ENCODE measurements at places on chromosomes 3 and 15.

DNA sequence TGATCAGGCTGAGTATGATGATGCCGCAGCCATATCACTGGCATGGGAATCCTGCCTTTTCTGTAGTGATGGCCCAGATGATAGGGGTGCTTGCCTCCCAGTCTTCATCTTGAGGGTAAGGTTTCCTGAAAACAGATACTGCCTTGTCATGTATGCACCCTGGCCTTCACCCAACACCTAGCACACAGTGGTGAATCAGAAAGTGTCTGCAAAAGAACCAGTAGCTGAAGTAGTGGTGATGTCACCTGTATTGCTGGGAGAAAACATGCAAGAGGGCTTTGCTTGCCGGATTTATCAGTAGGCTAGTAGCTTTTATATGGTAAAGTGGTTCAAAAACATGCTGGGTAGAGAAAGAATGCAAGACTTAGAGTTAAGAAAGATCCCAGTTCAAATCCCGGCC, 419.8 kb upstream of the WNT5A start:
- DNase-seq, result no peak

DNA sequence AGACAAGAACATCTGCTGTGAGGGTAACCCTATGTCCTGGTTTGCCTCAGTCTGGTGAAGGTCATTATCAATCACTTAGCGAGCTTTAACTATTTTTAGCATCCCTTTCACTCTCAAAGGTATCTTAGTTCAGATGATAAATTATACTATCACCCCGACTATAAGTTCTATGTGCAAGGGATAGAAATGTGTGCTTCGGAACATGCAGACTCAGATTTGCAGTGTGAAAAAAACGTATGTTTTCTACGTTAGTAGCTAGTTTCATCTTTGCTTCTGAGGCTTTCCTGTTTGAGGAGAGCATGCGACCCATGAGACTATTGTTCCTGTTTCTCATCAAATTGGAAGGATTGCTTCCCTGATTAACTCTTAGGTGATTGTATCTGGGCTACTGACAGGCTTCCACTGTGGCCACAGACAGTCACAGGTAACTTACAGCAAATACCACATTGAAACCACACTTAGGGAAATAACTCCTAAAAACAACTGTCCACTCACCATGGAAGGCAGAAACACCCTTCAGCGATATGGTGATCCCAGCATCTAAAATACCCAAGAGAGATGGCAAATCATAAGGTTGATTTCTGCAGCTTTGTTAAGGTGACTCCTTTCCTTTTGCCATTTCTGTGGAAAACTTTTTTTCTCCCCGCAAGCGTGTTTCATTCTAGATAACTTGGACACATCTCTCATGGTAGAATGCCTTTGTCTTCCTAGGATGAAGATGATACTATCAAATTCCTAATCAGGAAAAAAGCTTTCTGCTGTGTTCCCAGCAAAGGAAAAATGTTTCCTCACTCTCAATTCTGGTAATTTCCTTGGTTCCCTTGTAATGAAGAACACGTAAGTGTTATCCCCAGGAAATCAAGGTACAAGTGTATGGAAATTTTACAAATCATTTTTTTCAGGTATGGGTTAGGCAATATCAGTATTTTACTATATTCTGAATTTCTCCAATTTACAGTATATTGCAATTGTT, 5.2 kb downstream of the GCSAM start:
- peak; percentile 25 for DNase-seq

GRCh38 chr3:173065543-173065981, 75.5 kb downstream of the SPATA16 start:
- DNase-seq, result no peak

DNA sequence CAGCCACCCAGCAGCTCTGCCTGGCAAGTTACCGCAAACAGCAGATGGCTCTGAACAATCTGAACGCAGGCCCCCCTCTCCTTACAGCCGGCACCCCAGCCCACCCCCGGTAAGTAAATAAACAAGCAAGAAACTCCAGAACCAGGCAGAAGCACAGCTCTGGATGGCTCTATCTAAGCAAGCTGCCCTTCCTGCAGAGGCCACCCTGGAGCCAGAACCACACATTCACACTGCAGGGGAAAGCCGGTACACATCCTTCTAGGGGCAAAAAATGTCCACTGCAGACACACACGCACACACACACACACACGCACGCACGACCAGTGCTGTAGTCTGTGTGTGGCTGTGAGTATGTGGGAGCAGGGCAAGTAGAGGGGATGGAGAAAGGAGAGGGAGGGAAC, 63.9 kb downstream of the ADCY5 start:
- no peak for DNase-seq

DNA sequence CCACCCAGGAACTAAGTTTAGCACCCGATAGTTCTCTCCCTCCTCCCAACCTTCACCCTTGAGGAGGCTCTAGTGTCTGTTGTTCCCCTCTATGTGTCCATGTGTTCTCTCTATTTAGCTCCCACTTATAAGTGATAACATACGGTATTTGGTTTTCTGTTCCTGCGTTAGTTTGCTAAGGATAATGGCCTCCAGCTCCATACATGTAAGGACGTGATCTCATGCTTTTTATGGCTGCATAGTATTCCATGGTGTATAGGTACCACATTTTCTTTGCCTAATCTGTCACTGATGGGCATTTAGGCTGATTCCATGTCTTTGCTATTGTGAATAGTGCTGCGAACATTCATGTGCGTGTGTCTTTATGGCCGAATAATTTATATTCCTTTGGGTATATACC, 66.9 kb upstream of the TRA2B start:
- no peak for DNase-seq

GRCh38 chr15:70094690-70095311, 2.9 kb downstream of the TLE3 start:
- DNase-seq, result no peak

- DNase-seq, result no peak
These were observed 152.0 kb downstream of the LMLN start for GRCh38 chr3:198112031-198112430.

DNA sequence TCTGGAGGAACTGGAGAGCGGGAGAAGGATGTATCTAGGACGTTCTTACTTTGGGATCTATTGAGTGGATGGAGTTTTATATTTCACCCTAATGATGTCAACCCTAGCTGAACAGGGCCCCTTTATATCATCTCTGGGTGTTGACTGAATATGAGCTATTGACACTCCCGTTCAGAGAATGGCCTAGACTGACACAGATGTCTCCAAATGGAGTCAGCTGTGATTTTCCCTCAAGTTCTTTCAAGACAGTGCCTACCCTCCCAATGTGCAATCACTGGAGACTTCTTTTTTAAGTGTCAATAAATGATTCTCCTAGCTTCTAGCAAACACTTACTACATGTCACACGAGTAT, 63.8 kb downstream of the FRMD4B start:
- no peak for DNase-seq

DNA sequence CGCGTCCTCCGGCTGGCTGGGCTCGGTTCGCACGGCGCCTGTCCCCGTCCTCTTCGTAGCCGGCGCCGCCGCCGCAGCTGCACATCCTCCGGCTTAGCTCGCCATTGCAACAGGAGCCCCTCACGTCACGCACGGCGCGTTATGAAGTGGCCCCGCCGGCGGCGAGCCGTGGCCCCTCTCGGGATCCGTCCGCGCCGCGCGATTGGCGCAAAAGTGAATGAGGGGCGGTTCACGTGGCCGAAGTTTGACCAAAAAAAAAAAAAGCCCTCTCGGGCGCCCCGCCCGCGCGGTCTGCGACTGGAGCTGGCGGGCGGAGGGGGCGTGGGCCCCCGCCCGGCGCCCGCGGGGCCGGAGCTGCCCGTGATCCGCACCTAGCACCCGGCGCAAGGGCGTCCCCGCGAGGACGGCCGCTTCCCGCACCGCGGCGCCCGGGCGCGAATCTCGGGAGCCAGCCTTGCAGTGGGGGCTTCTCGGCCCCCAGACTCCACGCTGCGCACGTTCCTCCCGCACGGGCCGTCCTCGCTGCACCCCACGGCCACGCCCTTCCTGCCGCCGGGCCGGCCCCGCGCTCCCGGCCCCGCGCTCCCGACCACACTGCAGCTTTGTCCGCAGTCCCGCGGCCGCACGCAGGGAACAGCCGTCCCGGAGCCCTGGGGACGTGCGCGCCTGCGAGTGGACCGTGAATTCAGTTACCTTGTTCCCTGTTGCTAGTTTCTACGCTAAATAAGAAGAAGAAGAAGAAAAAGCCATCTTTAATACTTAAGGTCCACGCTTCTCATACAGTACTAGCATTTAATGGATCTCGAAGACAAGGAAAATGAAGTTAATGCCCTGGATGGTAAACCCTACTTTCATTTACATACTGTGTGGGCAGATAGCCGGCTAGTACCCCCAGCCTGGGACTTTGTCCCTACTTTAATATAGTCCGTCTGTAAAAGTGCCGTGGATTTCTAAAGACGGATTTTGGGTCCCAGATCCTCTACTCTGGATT, at the start of gene CHSY1:
TSS of gene CHSY1 (minus strand) at position 219 of the 991 bp plus-strand sequence. CDS start 592 bp downstream, outside the sequence.
- DNase-seq, result peak; percentile 90

GRCh38 chr3:134179508-134179907, 71.2 kb downstream of the RYK start:
- DNase-seq, result no peak

- DNase-seq, result no peak
These were observed 121.4 kb upstream of the ATP11B start for GRCh38 chr3:182671942-182672341.

- DNase-seq, result no peak
These were observed 102.2 kb downstream of the CD47 start for GRCh38 chr3:107988460-107989175.

- DNase-seq, result no peak
These were observed 6.9 kb downstream of the CRBN start for GRCh38 chr3:3172627-3173026.

DNA sequence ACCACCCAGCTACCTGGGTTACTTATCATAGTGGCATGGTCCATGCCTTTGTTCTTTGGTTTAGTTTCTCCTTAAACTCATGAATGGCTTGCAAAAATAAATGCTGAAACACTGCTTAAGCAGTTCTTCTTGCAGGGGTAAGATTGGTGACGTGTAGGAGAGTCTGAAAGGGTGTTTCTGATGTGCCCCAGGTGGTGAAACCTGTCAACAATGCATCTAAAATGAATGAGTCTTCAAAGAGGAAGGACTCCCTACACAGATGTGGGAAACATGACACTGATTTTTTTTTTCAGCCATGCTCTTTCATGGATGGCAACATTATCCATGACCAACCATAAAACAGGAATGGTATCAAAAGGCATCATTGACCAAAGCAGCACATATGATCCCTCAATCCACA, 72.0 kb downstream of the KCNH8 start:
- no peak for DNase-seq

DNA sequence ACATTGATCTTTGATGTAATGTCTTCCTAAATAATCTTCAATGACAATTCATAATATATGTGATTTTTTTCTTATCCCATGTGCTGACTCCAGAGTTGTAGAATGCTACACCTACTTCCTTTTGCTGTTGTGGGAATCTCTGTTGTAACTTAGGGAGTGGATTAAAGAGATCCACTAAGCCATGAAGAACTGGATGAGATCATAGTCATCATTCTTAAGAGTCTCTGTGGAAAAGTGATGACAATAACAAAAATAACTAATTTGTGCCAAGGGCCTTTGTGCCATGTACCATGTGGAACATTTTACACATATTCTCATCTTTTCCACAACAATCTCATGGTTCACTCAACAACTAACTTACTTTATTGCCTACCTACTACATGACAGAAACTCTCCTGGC, 162.9 kb upstream of the PDZRN3 start:
- DNase-seq, result no peak

GRCh38 chr3:195905970-195906864, 2.1 kb downstream of the TNK2 start:
- DNase-seq, result no peak

GRCh38 chr3:11544412-11545181, 99.1 kb downstream of the VGLL4 start:
- no peak for DNase-seq

DNA sequence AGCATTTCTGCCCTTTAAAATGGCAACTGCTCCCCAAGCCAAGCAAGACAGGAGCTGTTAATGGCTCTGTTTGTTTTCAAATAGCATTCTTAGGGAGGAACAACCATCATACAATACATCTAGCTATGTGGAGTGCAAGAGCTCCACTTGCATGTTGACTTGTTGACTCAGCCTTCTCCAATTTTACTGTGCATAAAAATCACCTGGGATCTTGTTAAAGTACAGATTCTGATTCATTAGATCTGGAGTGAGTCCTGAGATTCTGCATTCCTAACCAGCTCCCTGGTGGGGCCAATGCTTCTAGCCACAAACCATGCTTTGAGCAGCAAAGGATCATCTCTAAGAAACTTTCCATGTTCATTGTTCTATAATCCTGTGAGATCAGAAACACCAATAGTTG, 171.4 kb downstream of the THRB start:
- no peak for DNase-seq

DNA sequence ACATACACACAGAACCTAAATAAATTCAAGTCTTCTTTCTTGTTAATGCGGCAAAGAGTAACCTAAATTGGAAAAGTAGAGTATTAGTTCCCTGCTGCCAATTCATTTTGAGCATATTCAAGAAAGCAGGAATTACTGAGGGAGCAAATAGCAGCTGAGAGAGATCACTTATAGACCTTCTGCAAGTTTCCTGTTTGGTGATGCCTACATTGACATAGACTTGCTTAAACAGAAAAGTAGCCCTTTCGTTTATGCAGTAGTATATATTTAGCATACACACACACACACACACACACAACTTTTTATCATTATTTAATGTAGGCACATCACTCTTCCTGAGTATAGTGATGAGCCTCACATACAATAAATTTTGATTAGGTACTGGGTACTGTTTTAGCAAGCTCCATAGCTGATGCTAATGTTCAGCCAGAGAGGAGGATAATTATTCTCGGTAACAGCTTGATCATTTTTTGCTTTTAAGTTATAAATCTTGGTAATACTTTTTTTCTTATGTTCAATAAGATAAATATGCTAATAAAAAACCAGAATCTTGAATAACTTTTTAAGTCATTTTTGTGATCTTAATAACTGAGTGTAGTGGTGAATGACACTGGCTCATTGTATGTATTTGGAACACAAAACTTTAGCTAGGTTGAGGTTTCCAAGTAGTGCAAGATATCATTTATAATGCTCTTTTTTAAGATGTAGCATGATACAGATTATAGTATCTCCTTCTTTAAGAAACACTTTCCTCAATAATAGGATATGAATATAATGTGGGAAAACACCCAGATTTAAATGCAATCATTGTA, 174.7 kb downstream of the MBNL1 start:
- no peak for DNase-seq

GRCh38 chr3:24748520-24748919, 253.9 kb upstream of the THRB start:
- no peak for DNase-seq

GRCh38 chr3:165938986-165939540, 101.8 kb upstream of the BCHE start:
- DNase-seq, result no peak

DNA sequence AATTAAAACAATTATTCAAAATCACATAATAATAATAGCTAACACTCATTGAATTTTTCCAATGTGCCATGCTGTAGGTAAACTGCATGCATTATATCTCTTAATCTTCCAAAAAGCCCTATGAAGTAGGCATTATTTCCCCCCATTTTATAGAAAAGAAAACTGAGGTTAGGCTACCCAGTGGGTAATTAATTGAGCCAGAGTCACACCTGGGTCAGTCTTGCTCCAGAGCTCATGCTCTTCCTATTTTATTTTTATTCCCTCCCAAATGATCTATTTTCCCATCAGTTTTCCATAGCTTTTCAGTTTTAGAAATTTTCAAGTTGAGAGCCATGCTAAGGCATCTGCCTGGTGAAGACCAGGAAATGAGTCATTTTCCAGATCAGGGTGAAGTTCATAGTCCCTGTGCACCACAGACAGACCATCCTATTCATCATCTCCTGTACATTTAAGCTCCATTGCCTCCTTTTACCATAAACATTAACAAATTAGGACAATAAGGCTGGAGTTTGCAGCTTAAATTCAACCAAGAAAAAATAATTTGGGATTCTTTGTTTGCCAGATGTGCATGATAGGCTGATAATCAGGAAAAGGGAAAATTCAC, 417.3 kb downstream of the OTOL1 start:
- no peak for DNase-seq
